Stimulated activated CD8-positive, alpha-beta memory T cell treated with anti-CD3 and anti-CD28 coated beads, Interleukin-7, amount 100 ng/mL, for 1 hour (primary cell): ENCODE measurements at places on chromosomes 4 and X.

GRCh38 chr4:125003840-125004239 lies 291.3 kb upstream of the ANKRD50 start:
- DNase-seq = no peak

GRCh38 chr4:38113132-38113531 lies 152.9 kb downstream of the PTTG2 start:
- no peak for DNase-seq

- no peak for DNase-seq
Measured at GRCh38 chr4:76977736-76978350, 28.3 kb downstream of the SEPTIN11 start.

DNA sequence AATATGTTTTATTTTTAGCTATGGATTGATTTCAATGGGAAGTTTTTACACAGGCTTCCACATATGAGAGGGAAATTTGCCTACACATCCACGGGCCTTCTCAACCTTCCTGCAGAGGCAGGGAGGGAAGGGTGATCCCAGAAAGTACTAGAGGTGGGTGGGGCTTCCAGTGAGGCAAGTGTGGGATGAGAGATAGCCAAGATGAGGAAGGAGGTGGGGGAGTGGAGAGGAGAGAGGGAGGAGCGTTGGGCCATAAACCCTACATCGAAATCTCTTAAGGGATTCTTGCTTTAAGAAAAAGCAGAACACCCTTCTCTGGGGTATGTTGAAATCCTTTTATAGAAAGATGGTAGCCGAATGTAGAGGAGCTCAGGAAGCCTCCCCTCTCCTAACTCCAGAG lies 19.0 kb downstream of the NKX6-1 start:
- no peak for DNase-seq

- no peak for DNase-seq
Measured at GRCh38 chr4:114606245-114606644, 7.6 kb downstream of the UGT8 start.

- DNase-seq = no peak
Measured at GRCh38 chrX:48910926-48911411, 477 bp downstream of the SLC35A2 start.

- DNase-seq = no peak
Measured at GRCh38 chr4:71402616-71403015, 63.8 kb downstream of the SLC4A4 start.

- no peak for DNase-seq
Measured at GRCh38 chrX:45172890-45173289, 27.8 kb downstream of the DIPK2B start.

GRCh38 chr4:45992728-45993127 lies 131.1 kb downstream of the GABRG1 start:
- DNase-seq = no peak

- no peak for DNase-seq
Measured at GRCh38 chr4:150355858-150356455, 226.0 kb upstream of the MAB21L2 start.

GRCh38 chr4:113077575-113077974 lies 28.1 kb downstream of the ANK2 start:
- DNase-seq = no peak

- no peak for DNase-seq
Measured at GRCh38 chr4:149754526-149754925, 61.1 kb downstream of the IQCM start.

GRCh38 chr4:6404611-6405396 lies 67.6 kb downstream of the PPP2R2C start:
- no peak for DNase-seq
